CD4-positive, alpha-beta T cell treated with Interleukin-1 beta for 1 hour (primary cell): ENCODE measurements at places on chromosomes 3 and 15.

GRCh38 chr15:66591322-66591862 lies 25.6 kb upstream of the LCTL start:
- DNase-seq: no peak

DNA sequence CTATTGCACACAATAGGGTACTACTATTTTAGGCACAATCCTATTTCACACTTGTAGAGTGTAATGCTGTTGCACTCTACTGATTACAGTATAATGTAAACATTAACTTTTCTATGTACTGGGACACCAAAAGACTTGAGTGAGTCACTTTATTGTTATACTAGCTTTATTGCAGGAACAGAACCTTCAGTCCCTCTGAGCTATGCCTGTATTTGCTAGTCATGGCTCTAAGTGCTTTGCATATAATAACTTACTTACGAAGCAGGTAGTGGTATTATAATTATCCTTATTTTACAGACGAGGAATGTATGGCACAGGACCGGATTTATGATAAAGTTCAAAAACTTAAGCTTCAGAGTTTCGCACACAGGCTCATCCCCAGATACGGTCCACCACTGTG lies 106.6 kb upstream of the SLC6A6 start:
- DNase-seq: no peak

GRCh38 chr3:54434756-54435155 lies 312.4 kb downstream of the CACNA2D3 start:
- no peak for DNase-seq

DNA sequence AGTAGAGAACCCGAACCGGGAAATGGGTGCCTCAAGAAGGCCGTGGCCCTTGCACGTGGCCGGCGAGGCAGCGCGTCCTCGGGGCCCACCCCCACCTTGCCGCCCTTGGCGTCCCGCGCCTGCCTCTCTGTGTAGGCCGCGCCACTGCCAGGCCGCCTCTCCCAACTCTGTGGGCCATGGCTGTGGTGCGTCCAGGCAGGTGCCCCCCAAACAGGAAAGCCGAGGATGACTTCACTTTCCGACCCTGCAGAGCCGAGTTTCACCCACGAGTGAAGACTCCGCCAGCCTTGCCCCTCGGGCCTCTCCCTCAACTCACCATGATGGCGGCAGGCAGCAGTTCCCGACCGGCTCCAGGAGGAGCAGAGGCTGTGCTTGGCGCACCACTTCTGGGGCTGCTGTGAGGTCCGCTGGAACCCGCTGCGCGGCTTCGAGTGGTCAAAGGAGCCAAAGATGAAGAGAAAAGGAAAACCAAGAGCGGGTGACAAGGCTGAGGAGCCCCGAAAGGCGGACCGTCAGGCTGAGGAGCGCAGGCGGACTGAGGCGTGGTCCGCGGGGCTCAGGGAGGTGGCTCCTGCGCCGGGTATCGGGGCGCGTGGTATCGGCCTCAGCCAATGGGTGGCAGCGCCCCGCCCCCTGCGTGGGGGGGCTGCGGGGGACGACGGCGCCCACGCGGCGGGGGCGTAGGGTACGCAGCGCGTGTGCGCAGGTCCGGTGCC lies at the start of gene DAZL:
DAZL (minus strand) TSS at position 537 of the 716 bp plus-strand sequence; CDS start at position 319, 218 bp downstream.
- no peak for DNase-seq

DNA sequence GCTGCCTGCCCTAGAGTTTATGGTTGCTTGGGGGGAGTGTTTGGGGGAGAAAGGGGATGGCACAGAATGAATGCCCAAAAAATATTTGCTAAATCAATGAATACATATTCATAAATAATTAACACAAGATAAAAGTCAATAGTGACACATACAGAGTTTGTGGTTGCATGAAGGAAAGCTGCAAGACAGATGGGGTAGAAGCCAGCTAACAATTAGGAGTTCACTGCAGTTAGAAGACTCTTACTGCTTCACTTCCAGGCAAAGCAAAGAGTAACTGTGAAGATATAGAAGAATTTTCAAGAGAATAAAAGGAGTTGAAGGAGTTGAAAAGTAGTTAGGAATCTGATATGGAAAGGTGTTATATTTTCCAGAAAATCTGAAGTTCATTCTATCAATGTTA lies 72.4 kb downstream of the ZNF280D start:
- DNase-seq: no peak

DNA sequence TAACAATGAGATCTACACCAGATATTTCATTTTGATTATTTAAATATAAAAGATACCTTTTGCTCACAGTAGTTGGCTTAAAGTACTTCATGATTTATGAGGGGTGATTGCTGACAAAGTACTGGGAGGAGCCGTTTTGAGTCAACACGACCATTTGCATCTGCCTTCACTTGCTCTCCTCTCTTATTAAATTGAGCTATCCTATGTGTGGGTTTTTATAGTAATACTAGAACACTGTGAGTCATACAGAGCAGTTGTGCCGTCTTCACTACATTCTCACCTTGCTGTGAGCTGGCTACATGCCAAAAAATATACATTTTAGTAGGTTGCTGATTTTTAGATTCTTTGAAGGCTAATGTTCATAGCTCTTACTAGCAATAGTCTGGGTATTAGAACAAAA lies 161.2 kb downstream of the ALCAM start:
- DNase-seq: no peak

- no peak for DNase-seq
Measured at GRCh38 chr15:69093127-69093526, 67.3 kb upstream of the GLCE start.

DNA sequence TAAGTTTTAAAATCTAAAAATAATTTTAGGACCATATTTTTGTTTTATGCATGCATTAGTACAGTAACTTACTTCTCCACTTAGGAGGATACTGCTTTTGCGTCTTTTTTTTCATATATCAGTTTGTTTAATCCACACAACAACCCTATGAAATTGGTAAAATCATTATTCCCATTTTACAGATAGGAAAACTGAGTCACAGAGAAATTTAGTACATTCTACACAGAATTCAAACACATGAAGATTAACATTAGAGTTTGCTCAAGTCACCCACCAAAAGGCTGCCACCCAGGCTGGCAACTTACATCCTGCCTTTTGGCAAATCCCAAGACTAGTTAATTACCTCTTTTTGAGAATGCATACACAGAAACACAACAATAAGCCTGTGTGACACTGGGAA lies 28.7 kb downstream of the TNIK start:
- DNase-seq: no peak

DNA sequence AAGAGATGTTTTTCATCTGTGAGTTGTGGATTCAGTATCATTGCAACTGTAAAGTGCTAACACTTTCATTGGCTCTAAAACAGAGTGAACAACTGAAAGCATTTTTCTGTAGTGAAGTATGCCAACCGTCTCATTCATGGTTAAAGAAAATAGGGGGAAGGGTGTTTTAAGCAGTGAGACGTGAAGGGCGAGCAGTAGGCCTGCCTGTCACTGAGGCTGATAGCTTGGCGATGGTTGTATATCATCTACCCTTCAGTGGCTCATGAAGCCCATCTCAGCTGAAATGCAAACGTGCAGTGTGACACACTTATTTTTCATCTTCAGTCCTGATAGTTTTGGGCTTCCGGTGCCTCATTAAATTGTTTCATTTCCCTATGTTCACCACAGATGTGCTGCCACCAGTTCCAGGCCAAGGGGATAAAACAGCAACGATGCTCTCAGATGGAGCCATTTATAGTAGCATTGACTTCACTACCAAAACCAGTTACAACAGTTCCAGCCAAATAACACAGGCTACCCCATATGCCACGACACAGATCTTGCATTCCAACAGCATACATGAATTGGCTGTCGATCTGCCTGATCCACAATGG lies 562.0 kb downstream of the ROBO2 start:
- no peak for DNase-seq

DNA sequence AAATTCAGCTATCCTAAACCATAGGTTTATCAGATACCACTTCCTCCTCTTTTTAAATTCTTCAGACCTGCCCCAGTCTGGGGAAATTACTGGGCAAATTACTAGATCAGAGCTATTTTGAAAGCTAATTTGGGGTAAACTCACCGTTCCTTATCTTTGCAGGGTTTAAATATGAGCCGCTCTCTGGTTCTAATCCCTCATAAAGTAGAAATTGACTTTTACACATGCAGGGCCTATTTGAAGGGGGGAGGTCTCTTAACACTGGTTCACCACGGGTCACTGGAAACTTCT lies 11.0 kb upstream of the MEIS2 start:
- no peak for DNase-seq

DNA sequence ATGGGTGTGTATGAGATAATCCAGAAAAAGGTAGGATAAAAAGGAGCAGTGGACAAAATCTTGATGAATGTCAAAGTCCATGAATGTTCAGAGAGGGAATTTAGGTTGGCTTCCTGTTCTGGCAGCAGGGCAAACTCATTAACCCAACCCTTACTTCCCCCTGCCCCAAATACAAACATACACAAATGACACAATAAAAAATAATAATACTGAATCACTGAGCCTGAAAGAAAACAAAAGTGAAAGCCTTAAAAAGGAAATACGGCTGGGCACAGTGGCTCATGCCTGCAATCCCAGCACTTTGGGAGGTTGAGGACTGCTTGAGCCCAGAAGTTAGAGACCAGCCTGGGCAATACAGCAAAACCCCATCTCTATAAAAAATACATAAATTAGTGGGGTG lies 62.9 kb downstream of the GPR176 start:
- DNase-seq: no peak

DNA sequence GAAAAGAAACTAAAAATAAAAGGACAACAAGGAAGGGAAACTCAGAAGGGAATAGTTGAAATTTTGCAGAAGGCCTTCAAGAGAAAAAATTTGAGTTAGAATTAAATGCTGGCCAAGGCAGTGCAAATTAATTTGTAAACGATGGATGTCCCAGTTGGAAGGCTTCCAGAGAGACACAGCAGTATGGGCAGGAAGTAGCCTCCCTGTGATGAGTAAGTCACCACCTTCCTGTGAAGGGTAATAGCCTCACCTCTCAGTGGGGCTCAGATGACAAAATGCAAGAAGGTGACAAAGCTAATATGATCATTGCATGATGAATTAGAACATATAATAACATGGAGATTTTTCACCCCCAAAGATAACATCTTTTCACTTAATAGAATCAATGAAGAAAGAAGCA lies 27.3 kb upstream of the TMCO5A start:
- DNase-seq: no peak

- DNase-seq: peak; percentile 25
Measured at GRCh38 chr3:181711325-181712135, at the start of gene SOX2. SOX2 (plus strand) TSS chr3:181711925; CDS start chr3:181712361, 436 bp downstream.

- DNase-seq: no peak
Measured at GRCh38 chr3:33732394-33732793, 14.3 kb upstream of the CLASP2 start.

DNA sequence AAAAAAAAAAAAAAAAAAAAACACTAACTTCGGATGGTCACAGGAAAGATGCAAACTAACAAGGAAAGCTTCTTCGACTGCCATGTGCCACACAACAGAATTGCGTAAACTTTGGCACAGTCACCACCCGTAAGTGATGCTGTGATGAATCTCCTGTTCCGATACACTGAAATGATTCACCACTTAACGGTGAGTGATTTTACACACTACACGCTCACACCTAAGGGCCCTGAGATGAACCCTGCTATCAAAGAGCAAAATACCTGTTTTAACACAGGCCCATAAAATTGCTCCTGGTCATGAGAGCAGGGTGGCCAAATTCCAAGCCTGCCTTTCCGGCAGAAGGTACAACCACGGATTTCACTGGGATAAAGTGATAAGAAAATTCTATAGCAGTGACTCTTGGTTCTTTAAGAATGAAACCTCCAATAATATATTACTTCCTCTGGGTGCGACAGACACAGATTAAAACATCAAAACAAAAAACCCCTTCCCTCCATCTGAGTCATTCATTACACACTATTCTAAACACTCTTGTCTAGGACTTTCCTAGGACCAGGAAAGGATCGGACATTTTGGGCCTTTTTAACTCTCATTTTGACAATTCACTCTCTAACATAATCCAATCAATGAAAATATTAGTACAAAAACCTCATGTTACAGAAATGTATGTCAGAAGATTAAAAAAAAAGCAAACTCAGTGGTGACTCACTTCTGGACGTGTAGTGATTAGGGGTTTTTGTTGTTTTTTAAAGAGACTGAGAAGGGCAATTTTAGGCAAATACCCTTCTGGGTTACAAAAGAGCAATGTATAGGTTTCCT lies 28.3 kb downstream of the LRIG1 start:
- DNase-seq: no peak

GRCh38 chr15:47756872-47757271 lies 39.6 kb downstream of the SEMA6D start:
- no peak for DNase-seq

DNA sequence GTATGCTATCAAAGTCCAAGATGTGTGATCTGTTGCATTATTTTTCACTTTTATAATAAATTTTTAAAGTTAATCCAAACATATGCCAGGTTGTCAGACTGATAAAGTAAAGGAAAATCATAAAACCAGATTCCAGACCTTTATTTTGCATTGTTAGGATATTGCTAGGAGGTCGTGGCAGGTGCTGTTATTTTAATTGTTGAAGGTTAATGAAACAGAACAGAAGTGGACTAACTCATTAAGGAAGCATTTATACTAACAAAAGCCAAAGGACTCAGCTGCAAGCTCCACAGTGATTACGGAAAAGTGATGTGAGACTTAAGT lies 63.1 kb downstream of the DCLK3 start:
- DNase-seq: no peak

DNA sequence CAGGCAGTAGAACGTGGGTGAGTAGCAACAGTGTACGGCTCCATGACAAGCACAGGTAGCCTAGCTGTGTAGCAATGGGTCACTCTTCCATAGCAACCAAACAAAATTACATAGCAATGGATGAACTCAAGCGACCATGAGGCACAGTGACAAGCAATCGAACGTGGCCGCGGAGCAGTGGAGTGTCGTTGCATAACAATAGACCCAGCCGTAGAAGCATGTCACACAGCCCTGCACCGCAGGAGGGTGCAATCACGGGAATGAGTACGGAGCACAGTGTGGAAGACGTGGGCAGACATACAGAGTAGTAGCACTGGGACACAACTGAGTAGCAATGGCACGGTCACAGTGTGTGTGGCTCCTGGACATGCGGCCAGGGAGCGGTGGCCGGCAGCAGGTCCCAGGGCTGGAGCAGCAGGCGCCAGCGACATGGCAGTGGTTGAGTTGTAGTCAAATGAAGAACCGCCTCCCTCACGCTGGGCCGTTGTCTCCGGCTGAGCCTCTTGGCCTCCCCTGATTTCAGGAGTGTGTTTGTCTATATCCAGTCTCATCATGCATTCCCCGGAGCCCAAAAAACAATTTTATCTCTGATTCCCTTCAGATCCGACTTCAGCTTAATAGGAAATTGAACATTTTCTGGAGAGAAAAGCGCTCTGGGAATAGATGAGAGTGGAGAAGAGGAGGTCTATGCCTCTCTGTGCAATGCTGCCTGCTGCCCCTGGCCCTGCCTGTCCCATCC lies 64.1 kb downstream of the CCDC33 start:
- no peak for DNase-seq

GRCh38 chr15:70826634-70827033 lies 27.3 kb downstream of the LARP6 start:
- peak; percentile 7 for DNase-seq

DNA sequence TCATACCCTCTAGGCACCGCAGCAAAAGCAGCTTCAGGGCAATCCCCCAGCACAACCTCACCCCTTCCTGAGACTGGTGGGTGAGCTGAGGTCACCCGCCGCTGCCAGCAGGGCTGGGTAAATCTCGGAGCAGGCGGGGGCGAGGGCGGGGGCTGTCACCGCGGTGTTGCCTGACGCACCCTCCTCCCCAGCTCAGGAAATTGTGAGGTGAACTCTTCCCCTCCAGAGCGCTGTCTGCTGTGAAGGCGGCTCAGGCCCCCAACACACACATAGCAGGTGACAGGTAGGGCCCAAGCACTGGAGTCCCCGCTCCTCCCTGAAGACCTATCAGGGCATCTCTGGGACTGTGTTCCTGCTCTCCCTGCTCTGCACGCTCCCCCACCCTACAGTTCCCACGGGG lies 30.2 kb upstream of the FURIN start:
- DNase-seq: peak; percentile 82

GRCh38 chr3:49476563-49476962 lies 6.5 kb downstream of the DAG1 start:
- DNase-seq: no peak
